ENCODE measurements at places on chromosomes 1 and 21.

- no peak for DNase-seq
These were observed 21.2 kb downstream of the HFM1 start for GRCh38 chr1:91383456-91383855.

GRCh38 chr21:43280949-43281633, 112.3 kb downstream of the CRYAA start:
- DNase-seq = no peak

- DNase-seq = no peak
These were observed 24.0 kb downstream of the WDR4 start for GRCh38 chr21:42855171-42855936.

GRCh38 chr1:20956272-20956671, 169.2 kb upstream of the HP1BP3 start:
- DNase-seq = no peak

GRCh38 chr1:1955621-1956094, 36.6 kb upstream of the TMEM52 start:
- DNase-seq = no peak

DNA sequence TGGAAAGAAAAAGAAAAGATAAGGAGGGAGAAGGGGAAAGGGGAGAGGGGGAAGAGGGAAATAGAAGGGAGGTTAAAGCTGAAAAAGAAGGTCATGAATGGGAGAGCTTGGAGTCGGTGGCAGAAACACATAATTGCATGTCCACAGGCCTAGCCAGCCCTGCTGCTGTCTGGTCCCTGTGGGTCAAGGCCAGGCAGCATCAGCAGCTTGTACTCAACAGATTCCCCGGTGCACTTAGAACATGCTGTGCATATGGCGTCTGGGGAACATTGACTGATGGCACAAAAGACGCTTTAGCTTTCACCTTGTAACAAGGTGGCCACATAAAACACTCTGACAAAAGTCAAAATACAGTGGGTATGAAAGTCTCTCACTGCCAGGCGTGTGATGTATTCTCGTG, 25.9 kb downstream of the COG2 start:
- DNase-seq = no peak

- DNase-seq = no peak
These were observed 44.4 kb downstream of the SH3GLB1 start for GRCh38 chr1:86748622-86749373.

DNA sequence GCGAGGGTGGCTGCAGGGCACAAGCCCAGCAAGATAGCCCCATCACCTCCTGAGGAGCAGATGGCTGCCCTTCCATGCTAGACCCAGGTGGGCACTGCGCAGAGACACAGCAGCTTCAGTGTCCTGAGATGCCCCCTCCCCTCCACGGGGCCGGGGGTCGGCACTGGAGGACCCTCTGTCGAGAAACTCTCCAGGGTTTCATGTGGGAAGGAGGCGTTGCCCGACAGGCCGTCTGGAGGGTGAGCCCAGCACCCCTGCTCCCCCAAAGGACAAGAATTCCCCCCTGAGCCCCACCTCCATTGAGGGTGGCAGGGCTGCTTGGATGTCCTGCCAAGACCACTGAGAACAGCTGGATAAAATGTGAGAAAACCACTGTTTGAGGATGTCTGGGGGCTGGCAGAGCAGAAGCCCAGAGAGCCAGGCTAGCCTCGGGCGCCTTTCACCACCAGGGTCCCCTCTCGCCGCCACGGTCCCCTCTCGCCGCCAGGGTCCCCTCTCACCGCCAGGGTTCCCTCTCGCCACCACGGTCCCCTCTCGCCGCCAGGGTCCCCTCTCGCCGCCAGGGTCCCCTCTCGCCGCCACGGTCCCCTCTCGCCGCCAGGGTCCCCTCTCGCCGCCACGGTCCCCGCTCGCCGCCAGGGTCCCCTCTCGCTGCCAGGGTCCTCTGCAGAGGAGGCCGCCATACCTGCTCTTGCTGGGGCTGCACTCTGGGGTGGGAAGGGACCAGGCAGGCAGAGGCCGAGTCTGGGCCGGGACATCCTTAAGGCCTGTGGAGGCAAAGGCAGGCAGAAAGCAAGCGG, 44.2 kb downstream of the SLC19A1 start:
- no peak for DNase-seq

DNA sequence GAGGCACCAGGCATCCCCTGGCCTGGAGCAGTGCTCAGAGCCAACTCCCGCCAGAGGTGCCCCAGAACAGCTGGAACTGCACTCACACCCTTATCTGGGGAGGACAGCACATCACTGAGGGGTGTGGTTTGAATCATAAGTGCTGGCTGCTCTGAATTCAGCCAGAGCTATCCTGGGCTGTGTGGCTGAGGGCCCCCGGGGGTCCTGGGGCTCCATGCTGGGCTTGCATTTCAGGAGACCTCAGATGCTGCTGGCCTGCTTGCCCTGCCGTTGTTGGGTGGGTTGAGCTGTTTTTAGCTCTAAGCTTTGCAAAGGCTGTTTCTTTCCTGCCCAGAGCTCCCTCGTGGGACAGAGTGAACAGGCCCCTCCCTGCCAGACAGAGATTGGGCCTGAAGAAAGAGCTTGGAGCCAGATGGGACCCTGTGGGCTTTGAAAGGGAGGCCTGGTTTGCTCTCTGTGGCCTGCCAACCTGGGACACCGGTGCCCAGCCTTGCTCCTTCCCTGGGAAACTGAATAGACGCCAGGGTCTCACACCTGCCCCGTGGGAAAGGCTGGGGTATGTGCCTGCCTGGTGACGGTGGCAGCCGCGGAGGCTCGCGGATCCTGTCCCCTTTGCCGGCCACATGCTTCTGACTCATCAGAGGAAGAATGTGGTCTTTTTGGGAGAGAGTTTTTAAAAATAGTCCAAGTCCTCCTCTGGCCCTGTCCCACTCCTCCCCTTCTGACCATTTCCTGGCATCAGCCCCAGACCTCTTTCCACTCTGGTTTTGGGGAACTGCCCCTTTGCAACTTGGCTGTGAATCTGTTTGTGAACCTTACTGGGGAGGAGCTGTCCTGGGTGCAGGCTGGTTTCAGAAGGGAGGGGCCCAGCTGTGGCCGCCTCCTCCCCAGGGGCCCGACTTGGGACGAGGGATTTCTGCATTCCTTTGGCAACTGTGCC, 30.0 kb downstream of the ARHGEF10L start:
- peak; percentile 11 for DNase-seq

DNA sequence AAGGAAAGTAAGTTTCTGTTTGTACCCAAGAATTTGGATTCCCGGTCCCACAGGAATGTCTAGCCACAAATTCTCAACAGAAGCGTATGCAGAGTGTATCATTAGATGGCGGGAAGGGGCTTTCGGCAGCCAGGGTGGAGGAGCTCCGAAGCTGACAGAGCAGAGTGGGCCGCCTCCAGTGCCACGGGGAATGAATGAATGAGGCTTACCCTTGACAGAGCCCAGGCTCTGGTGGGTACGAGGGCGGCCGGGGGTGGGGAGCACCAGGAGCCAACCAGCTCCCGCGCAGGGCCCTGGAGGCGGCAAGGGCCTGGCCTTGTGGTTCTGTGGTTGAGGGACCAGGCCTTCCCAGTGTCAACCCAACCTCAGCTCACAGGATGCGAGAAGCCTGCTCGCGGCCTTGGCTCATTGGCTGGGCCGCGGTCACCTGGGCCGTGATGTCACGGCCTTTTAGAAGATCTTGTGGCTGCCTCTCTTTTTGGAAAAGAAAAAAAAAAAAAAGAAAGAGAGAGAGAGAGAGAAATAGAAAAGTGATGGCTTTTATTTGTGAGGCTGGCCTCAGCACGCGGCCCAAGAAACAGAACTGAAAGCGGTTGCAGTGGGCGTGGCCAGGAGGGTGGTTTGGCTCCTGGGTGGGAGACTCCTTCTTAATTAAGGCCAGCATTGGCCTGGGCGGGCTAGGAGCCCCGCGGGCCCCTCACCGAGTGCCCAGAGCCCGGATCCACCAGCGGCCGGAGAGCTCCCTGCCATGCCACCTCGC, 34.9 kb upstream of the RUNX3 start:
- DNase-seq = no peak

- no peak for DNase-seq
These were observed 488.2 kb upstream of the PTBP2 start for GRCh38 chr1:96233422-96233821.

GRCh38 chr1:182845379-182845778, 6.2 kb downstream of the DHX9 start:
- DNase-seq = no peak

DNA sequence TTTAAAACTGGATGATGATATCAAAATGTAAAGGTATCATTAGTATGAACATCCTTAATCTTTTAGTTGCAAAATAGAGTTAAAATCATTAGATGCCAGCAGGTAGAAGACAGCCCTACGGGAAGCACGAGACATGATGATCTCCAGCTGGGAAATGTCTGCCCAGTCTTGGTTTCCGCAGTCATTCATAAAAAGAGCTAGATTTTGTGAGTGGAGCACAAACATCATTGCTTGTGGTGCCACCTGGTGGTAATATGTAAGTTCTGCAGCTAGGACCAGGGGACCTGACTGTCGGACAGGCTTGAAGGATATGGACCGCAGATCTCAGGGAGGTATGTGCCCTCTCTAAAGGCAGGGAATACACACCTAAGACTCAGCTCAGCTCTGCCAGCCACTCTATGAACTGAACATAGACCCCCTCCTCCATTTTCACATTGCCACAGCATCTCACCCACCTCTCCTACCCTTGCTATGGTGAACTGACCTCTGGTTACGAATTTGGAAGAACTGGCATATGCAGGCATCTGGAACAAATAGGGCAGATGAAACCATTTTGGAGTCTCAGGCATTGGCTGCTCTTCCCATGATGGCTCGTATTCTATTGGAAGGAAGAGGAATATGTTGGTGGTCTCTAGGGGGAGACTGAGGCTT, 9.2 kb downstream of the FCMR start:
- DNase-seq = peak; percentile 73

GRCh38 chr1:97989094-97989680, 68.4 kb upstream of the DPYD start:
- DNase-seq = no peak

DNA sequence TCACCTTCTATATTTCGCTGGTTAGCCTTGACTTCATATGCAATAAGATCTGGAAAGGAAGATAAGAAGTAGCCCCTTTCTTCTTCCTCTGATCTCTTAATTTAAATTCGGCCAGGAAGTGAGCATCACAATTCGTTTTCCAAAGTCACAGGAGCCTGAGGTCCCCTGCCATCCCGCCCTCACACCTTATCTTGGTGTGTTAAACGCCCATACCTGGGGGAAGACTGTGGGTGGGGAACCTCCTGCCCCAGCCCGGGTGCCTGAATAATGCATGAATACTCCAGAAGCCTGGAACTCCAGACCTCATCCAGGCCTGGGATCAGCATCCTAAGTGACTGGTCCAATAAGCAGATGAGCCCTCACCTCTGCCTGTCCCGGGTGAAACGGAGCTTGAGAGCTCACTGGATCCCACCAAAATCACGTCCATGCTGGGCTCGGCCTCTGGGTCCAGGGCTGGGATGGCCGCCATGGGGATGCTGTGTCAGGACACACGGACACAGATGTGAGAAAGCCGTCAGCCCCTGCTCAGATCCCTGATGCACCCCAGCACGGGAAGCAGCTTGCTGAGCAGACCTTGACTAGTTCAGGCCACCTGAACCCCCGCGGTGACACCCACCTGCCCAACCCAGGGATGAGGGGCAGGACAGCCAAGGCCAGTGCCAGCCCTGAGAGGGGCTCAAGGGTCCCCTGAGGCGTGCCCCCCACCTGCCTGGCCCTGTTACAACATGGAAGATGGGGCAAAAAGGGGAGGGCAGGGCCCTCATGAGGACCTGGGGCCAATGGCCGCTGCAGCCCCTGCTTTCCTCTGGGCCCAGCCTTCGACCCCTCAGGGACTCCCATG, 686 bp downstream of the DNMT3L start:
- DNase-seq = no peak

DNA sequence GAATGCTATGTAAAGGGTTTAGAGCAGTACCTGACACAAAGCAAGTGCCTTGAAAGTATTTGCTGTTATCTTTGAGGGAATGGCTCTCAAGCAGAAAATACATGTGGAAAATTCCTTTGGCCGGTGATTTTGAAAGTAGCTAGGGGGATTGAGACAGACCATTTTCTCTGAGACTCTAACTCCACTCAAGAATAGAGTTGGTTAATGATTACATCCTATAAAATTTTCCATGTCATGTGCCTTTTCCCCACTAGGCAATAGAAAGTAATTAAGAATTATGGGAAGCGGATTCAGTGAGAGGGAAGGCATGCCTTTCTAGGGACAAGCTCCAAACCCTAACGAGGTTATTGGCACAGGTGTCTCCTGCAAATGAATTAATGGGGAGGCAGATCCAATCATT, 276.0 kb downstream of the GPATCH2 start:
- no peak for DNase-seq

GRCh38 chr1:244160455-244161235, 109.6 kb downstream of the ZBTB18 start:
- no peak for DNase-seq

GRCh38 chr1:159040206-159040605, 30.5 kb downstream of the IFI16 start:
- peak; percentile 31 for DNase-seq

DNA sequence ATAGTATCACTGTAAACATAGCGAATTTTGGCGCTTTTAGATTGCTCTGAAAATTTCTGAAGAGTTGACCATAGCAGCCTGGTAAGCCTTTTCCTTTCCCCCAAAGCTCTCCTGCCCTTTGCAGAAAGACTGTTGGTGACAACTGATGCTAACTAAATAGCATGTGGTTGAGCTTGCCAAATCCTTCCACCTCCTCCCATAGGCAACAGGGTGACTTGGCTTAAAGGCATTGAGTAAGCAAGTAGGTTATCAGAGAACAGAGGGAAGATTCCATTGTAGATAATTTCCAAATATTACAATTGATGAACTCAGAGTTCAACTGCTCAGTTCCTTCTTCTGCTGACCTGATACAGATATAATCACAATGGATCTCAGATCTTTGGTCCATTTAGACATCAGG, 19.9 kb upstream of the HMGCL start:
- DNase-seq = no peak

- DNase-seq = no peak
These were observed 2.0 kb downstream of the MAPKAPK2 start for GRCh38 chr1:206686478-206687249.

GRCh38 chr1:64242895-64243756, 39.7 kb downstream of the UBE2U start:
- peak; percentile 58 for DNase-seq

- DNase-seq = no peak
These were observed 65.4 kb downstream of the UBIAD1 start for GRCh38 chr1:11338284-11338924.

- no peak for DNase-seq
These were observed 32.2 kb upstream of the UBE2U start for GRCh38 chr1:64171246-64171645.

- no peak for DNase-seq
These were observed 23.3 kb downstream of the OPRD1 start for GRCh38 chr1:28835237-28835650.

- DNase-seq = peak; percentile 41
These were observed 19.4 kb downstream of the RPS6KC1 start for GRCh38 chr1:213070406-213070805.

DNA sequence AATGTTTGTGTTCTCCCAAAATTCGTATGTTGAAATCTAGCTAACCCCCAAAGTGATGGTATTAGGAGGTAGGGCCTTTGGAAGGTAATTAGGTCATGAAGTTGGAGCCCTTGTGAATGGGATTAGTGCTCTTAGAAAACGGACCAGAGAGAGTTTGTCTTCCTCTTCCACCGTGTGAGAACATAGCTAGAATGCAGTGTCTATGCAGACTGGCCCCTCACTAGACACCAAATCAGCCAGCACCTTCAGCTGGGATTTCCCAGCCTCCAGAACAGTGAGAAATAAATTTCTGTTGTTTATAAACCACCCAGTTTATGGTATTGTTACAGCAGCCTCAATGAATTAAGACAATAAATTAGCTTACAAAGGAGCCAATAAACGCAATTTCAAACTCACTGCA, 58.0 kb downstream of the KIAA0319L start:
- DNase-seq = no peak

- peak; percentile 22 for DNase-seq
These were observed 41.7 kb downstream of the ITPKB start for GRCh38 chr1:226697151-226697928.

GRCh38 chr21:40200126-40200525, 332.9 kb downstream of the PCP4 start:
- DNase-seq = no peak

Measured in kidney glomerular epithelial cell (primary cell).